Anterior cingulate cortex (tissue), 58 donors: ENCODE measurements at places on chromosomes 5 and 9.

GRCh38 chr5:3006526-3006925 lies 255.0 kb upstream of the IRX2 start:
- DNase-seq: no peak

DNA sequence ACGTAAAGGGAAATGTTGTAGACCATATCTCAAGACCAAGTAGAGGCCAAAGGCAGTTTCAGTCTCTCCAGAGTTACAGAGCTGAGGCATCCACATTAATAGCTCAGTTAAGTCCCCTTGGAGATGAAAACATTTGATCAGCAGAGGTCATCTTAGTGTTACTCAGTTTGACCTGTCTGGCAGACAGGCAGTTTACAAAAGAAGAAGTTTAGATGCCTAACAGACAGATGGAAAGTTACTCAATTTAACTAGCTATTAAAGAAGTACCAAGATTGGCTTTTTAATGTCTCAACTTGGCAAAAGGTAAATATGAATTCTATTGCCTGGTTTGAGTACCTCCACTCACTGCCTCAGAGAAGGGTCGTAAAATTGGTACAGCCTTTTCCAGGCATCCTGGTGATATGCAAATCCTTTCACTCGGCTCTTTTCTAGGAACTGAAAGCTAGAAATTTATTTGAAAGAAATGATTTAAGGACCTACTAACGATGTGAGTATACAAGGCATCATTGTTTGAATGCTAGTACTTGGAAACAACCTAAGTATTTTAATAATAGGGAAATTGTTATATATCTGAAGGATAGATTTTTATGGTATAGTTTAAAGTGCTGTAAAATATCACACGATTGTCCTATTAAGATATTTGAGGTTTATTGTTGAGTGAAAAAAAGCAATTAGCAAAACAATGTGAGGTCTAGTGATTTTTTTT lies 14.8 kb downstream of the ACO1 start:
- no peak for DNase-seq

- no peak for DNase-seq
Measured at GRCh38 chr5:36397901-36398536, 96.3 kb upstream of the RANBP3L start.

- DNase-seq: no peak
Measured at GRCh38 chr9:18848657-18849056, 184.4 kb downstream of the SAXO1 start.

DNA sequence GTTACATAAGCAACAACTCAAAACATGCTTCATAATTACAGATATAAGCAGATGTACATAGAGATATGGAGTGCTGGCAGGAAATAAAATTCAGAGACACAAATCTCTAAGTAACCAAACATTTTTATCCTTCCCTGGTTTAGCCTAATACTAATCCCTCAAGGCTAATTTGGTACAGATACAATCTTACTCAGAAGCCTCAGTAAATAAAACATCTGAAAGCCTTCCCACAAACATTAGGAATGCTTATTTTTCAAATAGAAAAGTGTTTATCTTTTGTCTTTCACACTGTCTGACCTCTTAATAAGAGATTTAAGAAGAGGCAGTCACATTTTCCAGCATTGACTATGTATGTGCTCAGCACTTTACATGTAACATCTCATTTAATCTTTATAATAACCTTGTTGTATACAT lies 399.4 kb downstream of the ARRDC3 start:
- no peak for DNase-seq

DNA sequence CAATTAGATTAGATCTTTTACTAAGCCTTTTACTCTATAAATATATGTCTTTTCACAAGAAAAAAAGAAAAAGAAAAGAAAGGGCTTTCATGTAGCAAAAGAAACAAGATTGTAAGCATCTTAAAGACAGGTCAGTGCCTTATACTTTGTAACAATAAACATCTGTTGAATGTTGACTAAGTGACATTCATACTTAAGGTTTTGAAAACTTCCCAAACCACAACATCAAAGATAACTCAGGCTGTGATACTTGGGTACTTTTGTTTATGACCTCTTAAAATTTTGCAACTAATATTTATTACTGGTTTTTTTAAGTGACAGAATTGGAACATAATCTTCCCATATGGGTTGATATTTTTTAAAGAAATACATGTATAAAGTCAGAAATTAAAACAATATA lies 7.4 kb downstream of the GRAMD2B start:
- no peak for DNase-seq

- no peak for DNase-seq
Measured at GRCh38 chr5:147037515-147038205, 159.1 kb upstream of the PPP2R2B start.

GRCh38 chr5:53557386-53557785 lies 3.1 kb upstream of the NDUFS4 start:
- no peak for DNase-seq

DNA sequence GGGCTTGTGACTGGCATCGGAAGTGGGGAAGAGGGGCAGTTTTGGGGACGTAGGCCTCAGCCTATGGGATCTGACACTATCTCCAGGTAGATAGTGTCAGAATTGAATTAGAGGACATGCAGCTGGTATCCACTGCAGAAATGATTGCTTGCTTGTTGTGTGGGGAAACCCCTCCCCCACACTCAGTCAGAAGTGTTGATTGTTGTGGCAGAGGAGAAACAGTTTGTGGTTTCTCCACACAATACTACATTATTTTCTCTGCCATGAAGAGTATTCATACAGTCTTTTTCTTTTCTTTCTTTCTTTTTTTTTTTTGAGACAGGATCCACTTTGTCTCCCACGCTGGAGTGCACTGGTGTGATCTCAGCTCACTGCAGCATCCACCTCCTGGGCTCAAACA lies 113.9 kb downstream of the ARRDC3 start:
- DNase-seq: no peak

DNA sequence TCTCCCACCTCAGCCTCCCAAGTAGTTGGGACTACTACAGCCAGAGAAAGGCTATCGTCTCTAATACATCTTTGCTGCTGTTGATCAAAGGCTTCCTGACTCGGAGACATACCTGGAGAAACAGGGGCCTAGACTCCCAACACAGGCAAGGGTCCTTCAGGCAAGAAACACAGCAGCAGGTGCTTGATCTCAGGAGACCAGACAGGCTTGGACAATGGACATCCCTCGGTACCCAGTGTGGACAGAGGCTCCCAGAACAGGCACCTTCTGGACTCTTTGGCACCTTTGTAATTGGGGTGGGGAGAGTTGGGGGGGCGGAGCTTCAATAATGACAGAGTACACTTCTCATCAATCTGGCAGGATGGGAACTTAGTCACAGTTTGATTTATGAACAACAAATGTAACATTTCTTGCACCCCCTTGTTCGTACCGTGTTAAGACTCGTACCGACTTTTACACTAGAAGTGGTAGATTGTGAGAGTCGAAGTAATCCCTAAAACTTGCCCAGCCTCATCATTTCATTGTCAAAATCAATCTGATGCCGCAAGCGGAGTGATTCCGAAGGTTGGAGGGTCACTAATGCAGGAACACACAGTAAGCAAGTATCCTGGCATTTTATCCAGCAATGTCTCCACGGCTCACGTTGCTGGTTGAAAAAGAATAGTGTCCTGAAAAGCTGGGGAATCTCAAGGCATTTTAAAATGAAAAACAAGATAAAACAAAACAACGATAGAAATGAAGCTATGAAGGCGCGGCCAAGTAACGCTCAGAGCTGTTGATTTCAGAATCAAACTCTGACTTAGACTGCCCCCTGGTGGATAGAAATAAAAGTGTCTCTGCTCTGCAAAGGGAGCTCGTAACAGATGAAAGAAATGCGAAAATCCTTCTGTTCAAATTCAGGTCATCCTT lies 46.4 kb upstream of the STK32A start:
- peak; percentile 9 for DNase-seq

- no peak for DNase-seq
Measured at GRCh38 chr5:24162343-24162742, 482.4 kb downstream of the CDH10 start.

DNA sequence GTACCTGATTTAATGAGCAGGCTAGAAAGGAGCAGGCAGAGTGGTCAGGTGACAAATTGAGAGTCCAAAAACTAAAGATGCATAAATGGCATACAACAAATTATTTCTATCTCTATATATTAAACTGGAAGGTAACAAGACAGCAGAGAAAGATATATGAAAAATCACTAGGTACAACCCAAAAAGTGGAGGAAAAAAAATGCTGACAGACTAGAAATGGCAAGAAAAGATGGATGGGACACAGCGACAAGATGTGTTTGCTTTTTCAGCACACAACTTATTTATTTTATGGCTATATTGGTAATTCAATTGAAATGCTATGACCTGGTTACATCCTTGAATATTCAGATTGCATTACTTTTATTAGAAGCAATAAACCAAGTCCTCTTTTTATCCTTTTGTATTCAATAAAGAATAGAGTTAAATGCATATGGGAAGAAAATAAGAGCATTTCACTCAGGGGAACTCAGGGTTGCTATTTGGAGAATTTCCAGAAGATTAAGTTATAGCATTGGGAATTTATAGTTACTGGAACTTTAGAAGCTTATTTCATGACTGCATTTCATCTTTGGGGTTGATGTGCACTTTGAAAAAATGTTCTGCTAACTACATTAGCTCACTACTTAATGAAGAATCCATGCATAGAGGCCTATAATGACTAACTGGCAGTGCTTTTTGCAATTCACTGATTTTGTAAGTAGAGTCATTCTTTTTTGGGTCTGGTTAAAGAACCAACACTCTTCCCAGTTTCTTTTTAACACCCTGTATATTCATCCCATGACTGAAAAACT lies 566.6 kb upstream of the TUSC1 start:
- DNase-seq: no peak

DNA sequence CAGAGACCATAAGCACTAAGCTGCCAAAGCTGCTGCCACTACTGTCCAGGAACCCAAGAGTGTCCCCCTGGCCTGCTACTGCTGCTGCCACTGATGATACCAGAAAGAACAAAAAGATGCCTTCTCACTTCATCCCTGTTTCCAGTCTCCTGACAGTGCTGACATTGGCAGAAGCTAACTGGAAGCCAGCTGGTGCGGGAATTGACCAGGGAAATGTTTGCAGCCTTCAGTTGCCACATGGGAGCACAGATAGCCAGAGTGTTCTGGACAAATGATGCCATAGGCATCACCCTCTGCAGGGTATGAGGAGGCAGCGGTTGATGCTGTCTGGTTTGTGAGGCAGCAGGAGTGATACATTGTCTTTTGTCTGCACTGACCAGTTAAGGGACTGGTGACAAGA lies 258.4 kb downstream of the ZSWIM6 start:
- no peak for DNase-seq

GRCh38 chr5:16992444-16992843 lies 56.4 kb upstream of the MYO10 start:
- DNase-seq: no peak

- DNase-seq: no peak
Measured at GRCh38 chr9:137694236-137694959, 75.6 kb downstream of the EHMT1 start.

DNA sequence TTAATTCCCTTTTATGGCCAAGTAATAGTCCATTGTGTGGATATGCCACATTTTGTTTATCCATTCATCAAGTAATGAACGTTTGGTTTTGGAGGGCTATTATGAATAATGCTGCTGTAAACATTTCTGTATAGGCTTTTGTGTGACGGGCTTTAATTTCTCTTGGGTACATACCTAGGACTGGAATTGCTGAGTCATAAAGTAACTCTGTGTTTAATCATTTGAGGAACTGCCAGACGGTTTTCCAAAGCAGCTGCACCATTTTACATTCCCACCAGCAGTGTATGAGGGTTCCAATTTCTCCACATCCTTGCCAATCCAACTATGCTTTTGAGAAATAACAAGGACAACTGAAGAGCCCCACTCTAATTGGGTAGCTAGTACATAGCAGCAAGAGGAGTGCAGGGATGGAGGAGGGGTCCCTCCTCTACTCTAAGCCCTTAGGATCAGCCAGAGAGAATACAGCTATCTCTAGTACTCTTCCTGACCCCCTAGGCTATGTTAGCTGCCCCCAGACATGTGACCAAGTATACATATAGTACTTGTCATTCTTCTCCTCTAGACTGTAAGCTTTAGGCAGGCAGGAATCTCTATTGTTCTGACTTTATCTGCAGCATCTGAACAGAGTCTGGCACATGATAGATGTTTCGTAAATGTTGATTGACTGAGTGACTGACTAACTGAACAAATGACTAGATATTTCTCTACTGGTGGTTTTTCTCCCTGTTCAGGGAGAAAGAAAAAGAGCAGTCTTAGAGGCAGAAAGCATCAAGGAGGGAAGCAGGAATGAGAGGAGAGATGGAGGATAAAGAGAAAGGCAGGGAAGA lies 22.1 kb upstream of the MATR3 start:
- DNase-seq: no peak

- no peak for DNase-seq
Measured at GRCh38 chr9:73577848-73578247, 426.2 kb downstream of the ANXA1 start.

GRCh38 chr5:115577329-115577728 lies 24.9 kb downstream of the TICAM2 start:
- DNase-seq: no peak

DNA sequence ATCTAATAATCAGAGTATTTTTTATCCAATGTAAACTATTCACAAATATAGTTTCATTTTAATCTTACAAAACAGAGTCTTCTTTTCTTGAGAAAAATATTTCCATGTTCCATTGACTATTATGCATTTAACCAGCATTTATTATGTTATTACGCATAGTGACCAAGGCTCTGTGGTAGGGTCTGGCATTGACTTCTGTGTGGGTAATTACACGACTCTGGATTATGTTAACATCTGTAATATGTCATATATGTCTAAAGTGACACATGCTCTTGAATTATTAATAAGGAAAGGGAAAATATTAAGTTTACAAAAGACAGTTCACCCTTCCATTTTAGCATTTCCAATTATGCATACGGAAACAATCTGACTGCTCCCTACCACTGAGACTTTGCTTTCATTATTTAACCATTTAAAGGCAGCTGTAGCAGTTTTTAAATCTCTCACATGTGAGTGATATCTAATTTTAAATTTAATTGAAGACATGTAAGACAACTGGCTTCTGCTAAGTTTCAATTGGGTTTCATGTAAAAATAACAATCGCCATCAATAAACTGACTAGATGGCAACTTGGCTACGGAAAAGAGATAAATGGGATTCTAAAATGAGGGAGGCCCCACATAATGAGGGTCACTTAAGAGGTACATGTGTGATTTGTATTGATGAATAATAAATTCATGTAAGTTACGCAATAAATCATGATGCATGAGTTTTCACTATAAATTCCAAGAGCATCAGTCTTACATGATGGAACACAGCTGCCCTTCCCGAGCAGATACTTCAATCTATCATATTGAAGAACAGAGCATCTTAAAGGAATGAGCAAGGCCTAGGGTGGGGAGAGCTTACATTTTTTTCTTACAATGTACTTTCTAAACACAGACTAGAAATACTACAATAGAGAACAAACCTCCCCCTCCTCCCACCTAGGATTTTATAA lies 1056.8 kb downstream of the MAT2B start:
- no peak for DNase-seq

DNA sequence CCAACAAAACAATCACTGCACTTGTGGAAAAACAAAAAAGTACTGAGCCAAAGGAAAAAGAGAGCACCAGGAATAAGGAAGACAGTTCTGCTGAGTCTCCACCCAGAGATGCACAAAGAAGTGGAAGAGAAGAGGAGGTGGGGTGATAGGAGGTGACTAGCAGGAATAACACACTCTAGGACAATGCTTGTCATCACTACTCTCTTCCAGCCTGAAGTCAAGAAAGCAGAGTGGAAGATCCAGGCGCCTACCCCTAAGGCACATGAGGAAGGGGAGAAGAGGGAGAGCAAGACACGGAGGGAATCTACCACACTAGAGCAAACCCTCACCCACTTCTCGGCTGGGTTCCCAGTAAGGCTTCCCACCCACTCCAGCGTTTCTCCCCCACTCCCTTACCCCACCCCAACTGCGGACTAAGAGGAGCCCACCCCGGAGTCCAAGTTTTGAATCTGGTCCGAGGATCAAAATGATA lies 1.7 kb downstream of the SLIT3 start:
- no peak for DNase-seq

- no peak for DNase-seq
Measured at GRCh38 chr9:114086607-114087006, 8.5 kb upstream of the AMBP start.
